ENCODE measurements at places on chromosomes 1 and 21. TPM values are rescaled to one million over a fixed set of nuclear protein-coding genes. Genes with fewer than 3 reads are reported as not detected.

GRCh38 chr1:220487297-220487820 lies 40.6 kb upstream of the MARK1 start:
- peak; percentile 20 for DNase-seq

LHX8 gene
- total RNA-seq = not detected

DNA sequence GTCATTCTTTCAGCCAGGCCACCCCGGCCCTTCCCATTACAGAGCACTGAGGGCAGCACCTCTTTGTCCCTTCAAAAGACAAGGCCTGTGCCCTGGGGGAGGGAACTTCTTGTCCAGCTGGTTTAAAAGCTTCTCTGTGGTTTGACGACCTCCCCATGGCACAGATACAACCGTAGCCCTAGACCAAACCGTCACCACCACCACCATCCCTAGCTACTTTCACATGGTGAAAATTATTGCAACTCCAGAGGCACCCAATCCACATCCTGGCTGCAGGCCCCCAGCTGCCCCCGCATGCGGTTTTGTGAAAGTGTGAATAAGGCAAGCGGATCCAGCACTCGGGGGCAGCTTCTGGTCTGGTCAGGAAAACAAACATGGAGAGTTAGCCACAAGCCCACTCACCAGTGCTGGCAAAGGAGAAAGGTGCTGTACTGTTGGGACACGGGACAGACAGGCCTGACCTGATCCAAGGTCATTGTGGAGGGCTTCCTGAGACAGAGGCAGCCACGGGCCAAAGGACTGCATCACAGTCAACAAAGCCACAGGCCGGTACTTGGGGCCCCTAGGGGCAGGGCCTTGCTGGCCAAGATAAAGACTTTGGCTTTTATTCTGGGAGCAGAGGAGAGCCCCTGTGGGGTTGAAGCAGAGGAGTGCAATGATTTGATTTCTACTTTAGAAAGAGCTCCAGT lies 31.2 kb downstream of the CDCA8 start:
- no peak for DNase-seq

GRCh38 chr21:41548781-41549180 lies 40.8 kb upstream of the TMPRSS2 start:
- no peak for DNase-seq

ZNF683 gene
- not detected for total RNA-seq

DNA sequence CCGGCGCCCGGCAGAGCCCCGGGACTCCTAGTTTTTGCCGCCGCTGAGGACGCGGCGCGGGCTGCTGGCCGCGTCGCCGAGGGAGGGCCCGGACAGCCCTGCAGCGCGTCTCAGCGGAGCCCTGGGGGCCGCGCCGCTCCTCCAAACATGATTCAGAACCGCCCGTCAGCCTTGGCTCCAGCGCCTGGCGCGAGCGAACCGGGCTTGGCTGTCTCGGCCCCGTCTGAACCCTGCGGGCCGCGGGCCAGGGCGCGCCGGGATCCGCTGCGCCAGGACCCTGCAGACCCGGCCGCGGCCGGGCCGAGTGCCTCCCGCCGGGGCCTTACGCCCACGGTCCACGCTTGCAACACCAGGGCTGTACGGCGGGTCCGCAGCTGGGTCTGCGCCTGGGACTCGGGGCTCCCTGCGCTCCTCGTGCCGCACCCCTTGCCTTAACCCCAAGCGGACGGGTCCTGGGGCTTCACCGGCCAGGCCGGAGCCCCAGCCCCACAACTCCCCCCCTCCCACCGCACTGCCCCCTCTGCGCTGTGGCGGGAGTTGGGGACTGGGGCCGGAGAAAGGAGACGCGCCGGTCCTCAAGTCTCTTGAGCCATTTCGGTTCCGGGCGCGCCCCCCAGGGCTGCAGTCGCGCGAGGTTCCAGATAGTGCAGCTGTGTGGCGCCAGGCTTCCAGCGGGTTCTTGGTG lies 48.4 kb upstream of the CD34 start:
- peak; percentile 38 for DNase-seq

GRCh38 chr1:113072141-113072756 lies 749 bp upstream of the LRIG2 start:
- DNase-seq = no peak

TNFAIP8L2 gene
- not detected for total RNA-seq

ADAMTS4 gene
- total RNA-seq = 0.72 TPM

GFI1 gene
- total RNA-seq = under 0.01 TPM

DNA sequence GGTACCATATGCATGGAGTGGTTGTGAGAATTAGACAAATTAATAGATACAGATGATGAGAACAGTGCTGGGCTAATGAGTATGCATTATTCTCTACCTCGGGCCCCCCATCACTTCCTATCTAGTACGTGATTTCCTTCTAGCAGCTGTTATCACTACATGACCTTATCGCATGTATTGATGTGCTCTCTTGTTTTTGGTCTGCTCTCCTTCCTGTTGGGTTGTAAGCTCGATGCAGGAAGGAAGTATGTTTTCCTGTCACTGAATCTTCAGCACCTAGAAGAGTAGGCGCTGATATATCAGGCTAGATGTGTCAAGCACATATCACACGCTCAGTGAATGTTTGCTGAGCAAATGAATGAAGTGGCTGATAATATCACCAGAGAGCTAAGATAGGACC lies 43.9 kb upstream of the IFNAR2 start:
- DNase-seq = no peak

GRCh38 chr1:240706150-240706935 lies 94.4 kb upstream of the GREM2 start:
- DNase-seq = peak; percentile 35

GRCh38 chr1:246526915-246527314 lies 19.8 kb upstream of the SMYD3 start:
- DNase-seq = no peak

DNA sequence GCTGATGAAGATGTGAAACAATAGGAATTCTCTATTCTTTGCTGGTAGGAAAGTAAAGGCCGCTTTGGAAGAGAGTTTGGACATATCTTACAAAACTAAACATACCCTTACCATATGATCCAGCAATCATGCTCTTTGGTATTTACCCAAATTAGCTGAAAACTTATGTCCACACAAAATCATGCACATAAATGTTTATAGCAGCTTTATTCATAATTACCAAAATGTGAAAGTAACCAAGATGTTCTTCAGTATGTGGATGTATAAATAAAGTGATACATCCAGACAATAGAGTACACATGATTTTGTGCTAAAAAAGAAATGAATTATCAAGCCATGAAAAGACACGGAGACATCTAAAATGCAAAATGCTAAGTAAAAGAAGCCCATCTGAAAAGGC lies 98.7 kb upstream of the SLC35F3 start:
- DNase-seq = no peak

DNA sequence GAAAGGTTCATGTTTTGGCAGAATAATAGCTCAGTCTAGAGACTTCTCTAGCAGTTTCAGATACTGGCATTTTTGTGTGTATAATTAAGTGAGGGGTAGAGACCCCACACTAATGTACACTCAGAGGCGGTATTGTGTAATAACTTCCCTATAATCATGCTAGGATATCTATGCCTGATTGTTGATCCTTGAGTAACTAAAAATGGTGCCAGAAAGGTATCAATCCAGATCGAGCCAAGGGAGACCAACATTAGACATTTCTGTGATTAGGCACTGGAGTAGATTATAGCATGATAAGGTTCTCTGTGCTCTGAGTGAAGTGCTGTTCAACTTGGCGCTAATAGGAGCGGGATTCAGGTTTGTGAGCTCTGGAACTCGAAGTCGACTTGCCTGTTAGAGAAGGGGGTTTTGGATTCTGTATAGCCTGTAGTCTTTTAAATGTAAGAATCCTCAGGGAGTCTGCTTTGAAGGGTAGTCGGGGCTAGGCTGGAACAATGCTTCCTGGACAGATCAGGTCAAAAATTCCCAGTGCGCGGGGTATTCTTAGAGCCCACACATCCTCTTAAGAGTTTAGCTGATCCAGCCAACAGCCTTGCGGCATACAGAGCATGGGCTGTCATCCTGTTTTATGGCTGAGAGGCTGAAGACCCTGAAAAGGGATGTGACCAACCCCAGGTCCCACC lies 24.2 kb downstream of the MAN1C1 start:
- DNase-seq = no peak

DNA sequence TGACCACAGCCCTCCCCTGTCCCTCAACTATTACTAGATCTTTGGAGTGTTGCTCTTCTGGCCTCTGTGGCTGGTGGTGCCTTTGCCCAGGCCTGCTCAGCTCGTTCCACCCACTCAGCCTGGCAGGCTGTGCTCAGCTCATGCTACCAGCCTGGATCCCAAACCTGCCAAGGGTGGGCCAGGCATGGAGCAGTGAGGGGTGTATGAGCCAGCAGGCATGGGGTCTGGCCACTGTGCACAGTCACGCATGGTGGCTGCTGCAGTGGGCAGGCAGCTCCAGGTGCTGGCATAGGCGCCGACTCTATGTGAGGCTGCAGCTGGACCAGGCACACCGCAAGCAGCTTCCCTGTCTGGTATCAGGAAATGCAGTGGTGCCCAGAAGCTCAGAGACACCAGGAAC lies 449.9 kb downstream of the MATN1 start:
- no peak for DNase-seq

DNA sequence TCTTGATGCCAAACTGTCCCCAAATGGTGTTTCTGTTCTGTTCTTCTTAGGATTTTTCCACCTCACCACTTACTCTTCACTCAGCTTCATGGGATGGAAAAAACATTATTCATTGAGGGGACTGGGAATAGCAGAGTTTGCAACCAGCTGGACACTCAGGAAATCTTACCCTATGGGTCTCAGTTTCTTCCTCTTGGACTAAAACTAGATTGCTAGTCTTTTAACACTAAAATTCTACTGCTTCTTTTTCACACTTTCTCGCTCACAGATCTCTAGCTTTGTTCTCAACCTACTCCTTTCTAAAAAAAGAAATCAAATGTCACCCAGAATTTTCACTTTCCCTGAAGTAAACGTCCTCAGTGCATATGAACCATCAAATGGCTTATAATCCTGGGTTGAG lies 4.8 kb downstream of the KMO start:
- DNase-seq = no peak

GRCh38 chr1:223878598-223879325 lies 33.0 kb upstream of the TP53BP2 start:
- DNase-seq = no peak

DNM3 gene
- 0.83 TPM for total RNA-seq

- no peak for DNase-seq
Observed at GRCh38 chr1:5829414-5829813, 162.8 kb downstream of the NPHP4 start.

GRCh38 chr1:19665496-19666465 lies 1.1 kb downstream of the HTR6 start:
- DNase-seq = no peak

CELA2A gene
- not detected for total RNA-seq

DYNLT5 gene
- total RNA-seq = 0.18 TPM

GRCh38 chr1:175002910-175003517 lies 3.3 kb downstream of the CACYBP start:
- DNase-seq = no peak

GRCh38 chr1:32877211-32878110 lies 6.7 kb upstream of the FNDC5 start:
- no peak for DNase-seq

- DNase-seq = no peak
Observed at GRCh38 chr1:114043054-114043453, 63.8 kb downstream of the OLFML3 start.

PAQR6 gene
- not detected for total RNA-seq

DNA sequence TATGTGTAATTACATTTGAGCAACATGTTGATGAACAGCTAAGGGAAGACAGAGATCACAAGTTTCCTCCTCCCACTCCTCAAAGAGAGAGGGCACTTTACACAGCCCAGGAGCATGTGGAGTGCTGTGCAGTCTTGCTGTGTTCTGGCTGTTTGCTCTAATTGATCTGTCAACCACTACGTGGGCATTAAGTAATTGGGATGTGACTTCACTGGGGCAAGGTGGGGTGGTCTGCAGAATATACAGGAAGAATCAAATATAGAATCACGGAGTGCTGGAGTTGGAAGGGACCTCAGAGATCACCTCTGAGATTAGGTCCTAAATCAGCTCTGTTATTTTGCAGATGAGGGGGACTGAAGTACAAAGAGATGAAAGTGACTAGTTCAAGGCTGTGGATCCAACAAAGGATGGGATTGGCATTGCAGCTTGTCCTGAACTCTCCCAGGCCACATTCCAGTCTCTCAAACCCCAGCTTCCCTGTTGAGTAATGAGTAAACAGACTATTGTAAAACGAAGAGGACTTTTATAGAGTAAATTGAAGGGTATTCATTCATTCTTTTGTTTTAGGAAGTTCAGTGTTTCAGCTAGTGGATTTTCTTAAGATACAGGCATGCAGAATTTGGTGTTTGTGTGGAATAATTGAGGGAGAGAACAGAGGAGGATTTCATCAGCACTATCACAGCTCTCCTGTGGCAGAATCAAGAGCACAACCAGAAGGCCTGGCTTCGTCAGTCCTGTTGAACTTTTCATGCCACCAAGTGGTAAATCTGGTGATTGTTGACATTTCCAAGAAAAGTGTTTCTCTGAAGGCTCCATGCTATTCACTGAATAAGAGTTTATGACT lies 22.4 kb downstream of the NOS1AP start:
- no peak for DNase-seq

GRCh38 chr1:248631354-248632008 lies 3.4 kb downstream of the OR2T11 start:
- DNase-seq = no peak

GRCh38 chr1:212294983-212295382 lies 9.8 kb downstream of the PPP2R5A start:
- no peak for DNase-seq

DNA sequence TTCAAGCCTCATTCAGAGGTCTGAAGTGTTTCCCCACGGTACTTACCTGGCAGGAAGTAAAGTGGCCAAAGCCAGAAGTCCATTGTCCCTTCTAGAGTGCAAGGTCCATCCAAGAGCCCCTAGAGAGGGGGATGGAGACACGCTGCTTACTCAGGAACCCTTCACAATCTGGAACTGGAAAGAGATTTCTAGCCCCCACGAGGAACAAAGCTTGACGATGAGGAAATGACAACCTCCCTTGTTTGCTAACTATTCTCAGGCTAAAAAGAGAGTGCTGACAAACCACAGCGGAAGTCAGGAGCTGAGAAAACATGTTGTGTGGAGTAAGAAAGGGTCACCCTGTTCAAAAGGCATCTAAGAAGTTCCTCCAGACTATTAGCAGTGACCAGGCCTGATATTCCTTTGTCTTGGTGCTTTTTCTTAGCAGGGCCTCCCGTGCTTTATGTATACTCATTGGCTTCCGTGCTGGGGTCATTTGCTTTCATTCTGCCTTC lies at the start of gene FCMR:
FCMR (minus strand) TSS at position 170 of the 494 bp plus-strand sequence; CDS start at position 83, 87 bp downstream.
- no peak for DNase-seq

DNA sequence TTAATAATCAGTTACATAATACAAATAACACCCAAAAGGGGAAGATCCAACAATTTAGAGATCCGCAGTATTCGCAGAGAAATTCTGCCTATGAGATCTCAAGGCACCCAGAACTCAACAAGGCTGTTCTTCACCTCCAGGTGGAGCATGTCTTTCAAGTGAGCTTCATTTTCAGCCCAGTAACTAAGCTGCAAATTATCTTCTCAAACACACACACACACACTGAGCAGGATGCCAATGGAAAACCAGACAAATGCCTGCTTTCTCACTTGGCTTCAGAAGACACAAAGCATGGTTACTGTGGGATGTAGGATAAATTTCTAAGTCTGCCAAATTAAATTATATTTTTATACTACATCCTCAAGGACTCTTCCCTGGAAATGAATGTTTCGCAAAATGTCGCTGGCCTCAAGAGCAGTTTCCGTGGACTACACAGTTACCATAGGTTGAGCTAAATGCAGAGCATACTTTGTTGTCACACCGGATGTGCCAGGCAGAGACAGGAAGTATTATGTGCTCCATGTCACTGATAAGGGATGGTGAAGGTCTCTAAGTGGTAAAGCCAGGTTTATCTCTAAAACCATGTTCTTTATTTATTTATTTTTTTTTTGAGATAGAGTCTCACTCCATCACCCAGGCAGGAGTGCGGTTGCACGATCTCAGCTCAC lies 30.3 kb downstream of the UBR4 start:
- peak; percentile 41 for DNase-seq

S100A7 gene
- not detected for total RNA-seq
